HCT116 (cell line): ENCODE measurements at places on chromosomes 7 and 10. TPM values are rescaled to one million over a fixed set of nuclear protein-coding genes. Genes with fewer than 3 reads are reported as not detected.

The PRLHR gene
- total RNA-seq = not detected

The TMEM225B gene
- total RNA-seq = 3.1 TPM

The PDGFA gene
- 44.7 TPM for total RNA-seq

The LIPM gene
- total RNA-seq = not detected

DNA sequence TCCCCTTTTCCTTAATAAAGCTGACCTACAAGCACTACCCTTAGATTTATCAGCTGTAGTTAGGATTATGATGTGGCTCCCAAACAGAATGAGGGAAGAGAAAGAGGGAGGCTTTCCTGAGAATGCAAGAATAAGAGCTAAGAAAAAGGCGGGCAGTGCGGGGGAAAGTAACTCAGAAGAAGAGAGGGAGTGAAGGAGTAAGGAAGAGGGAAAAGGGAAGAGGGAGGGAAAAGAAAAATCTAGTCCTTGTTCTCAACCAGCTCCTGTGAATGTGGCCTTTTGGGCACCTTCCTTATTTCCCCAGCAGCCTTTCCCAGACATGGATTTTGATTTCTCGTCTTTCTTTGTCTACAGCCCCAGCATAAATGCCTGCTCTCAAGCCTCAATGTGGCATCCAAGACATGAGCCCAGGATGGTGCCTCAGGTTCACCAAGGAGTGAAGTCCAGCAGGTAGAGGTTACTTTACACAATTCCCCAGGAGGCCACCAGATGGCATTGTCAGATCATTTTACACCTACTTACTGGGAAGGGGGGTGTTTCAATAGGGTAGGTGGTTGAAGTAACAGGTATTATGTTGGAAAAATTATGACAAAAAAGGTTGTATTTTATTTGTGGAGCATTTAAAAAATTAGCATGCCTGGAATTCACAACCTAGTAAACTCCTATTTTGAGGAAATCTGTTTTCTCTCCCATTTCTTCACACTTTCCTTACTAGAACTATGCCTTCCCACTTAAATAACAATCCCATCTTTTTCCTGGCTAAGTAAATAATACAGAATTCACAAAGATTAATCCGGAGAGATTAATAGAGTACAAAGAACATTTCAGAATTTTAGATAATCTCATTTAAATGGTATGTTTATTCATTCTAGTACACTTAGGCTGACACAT, 106.5 kb downstream of the HTR7 start:
- peak; percentile 45 for DNase-seq

GRCh38 chr10:101120884-101121653, 10.0 kb upstream of the TLX1 start:
- no peak for DNase-seq

DNA sequence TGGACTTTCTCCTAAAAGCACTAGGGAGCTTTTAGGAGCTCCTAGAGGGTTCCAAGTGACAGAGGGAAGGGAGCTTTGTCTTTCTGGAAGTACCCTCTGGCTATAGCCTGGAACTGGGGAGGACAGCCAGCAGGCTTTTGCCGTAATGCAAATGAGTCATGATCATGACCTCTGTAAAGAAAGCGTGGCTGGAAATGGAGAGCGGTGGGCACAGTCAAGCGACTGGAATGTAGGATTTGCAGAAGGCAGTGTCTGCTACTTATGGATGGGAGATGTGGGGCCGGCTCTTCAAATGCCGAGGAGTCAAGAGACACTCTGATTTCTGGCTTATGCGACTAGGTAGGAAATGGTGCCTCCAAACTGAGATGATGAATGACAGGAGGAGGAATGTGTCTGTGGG, 34.6 kb upstream of the PLPP4 start:
- DNase-seq = no peak

DNA sequence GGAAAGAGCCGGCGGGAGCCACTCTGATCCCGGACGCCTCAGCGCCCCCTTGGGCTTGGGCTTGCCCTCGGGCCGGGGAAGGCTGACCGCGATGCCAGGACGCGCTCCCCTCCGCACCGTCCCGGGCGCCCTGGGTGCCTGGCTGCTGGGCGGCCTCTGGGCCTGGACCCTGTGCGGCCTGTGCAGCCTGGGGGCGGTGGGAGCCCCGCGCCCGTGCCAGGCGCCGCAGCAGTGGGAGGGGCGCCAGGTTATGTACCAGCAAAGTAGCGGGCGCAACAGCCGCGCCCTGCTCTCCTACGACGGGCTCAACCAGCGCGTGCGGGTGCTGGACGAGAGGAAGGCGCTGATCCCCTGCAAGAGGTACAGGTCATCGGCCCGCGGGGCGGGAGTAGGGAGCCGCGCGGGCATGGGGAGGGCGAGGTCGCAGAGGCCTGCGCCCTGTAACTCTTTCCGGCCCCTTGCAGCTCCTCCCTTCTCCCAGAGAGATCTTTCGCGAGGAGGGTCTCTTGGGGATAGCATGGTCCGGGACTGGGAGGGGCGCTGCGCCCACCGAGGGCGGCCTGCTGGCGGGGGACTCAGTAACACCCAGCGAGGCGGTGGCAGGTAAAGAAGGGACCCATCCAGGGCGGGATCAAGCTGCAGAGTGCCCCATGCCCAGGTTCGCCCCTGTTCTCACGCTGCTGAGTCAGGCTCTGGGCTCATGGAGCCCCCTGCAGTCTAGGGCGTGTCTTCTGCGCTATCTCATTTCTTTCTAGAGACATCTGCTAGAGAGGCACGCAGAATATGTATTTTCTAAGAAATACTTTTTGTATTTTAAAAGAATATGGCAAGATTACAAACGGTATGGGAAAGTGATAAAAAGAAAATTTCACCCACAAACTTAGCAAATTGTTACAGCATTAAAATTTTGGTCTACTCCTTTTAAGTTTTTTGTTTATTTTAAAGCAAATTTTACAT, 687 bp downstream of the EPDR1 start:
- DNase-seq = no peak

DNA sequence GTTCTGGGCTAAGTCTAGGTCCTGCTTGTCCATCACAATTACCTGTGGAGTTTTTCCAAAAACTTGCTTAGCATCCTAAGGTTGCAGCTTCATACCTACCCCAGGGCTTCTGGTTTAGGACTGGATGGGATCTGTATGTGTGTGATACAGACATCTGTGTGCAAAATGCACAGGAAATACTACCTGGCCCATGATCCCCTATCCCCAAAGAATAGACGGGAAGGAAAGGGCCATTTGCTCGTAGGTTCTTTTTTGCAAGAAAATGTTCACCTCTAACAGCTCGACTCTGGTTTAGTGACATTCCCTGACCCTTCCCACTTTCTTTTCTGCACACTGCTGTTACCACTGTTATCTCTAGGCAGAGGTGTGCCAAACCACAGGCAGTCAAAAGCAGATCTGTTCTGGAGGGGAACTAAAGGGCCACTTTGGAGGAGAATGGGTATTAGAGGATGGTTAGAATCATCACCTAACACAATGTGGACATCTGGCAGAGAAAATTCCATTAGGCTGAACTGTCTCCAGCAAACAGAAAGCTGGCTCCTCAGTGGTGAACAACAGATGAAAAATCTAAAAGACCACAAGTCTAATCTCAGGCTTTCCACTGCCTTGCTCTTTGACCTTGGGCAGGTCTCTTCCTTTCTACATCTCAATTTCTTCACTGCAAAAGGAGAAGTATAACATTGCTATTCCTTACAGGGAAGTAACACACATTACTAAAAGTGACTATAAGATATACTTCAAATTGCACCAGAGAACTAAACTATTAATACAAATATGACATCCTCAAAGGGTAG, 107.4 kb downstream of the UBE2H start:
- DNase-seq = peak; percentile 65

DNA sequence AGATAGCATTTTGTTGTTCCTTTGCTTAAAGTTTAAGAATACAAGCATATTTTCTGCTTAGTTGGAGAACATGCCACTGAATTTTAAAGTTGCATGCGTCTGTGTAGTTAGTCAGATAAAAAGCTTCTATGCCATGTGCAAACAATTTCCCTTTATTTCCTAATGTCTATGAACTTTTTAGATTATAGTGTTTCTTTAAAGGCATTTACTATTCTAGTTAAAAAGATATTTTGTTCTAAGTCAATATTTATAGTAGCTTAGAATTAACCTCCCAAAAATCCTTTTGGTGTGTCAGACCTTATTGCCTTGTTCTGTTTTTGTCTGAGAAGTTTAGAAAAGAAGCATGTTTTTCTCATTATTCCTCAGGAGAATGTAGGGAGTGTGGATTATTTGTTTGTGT, 99.0 kb upstream of the GATA3 start:
- no peak for DNase-seq

DNA sequence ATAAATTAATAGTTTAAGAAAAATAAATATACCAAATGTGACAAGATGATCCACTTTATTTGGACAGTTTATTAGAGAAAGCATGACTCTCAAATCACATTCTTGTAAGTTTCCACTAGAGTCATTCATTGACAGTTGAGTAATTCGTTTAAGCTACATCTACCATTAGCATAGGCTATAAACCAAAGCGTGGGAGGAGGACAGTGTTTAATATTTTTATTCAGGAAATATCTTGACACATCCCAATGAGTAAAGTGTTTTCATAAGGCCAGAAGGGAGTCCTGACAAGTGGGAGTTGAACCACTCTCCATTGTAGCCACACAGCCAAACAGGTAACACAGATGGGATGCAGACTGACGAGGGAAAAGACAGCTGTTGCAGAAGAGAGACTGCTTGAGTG, 386.5 kb upstream of the SEMA3D start:
- no peak for DNase-seq

- no peak for DNase-seq
Observed at GRCh38 chr10:44674536-44675386, 236.4 kb upstream of the TMEM72 start.

DNA sequence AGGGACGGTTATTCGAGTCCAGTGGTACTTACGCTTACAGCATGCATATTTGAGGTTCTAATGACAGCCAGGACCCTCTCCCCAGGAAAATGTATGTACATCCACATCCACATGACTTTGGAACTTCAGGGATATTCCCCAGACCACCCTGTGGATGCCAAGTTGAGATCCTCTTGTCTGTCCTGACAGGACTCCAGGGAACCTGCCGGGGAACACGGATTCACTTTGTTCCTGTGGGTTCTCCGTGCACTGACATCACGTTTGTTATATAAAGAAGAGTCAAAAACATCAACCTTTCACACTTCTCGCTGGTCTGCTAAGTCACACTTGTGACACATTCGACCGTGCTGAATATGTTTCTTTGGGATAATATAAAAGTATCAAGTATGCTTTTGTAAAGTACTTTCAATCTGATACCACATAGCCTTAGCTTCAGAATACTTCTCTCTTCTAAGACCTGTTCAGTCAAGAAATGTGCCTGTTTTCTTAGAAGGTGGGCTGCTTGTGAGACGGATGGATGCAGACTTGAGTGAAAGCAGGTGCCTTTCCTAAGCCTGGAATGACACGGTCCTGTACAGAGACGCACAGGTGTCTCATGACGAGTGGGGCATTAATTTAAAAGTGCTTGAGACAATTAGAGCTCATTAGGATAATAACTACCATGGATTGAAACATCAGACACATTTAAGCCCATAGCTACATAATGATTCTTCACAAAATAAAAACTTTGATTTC, 38.7 kb downstream of the CALML5 start:
- DNase-seq = no peak
